ENCODE measurements at places on chromosomes 16 and 17.
A peak's percentile ranks its signal among the peaks of the same experiment; 100 is the strongest.

GRCh38 chr16:54171626-54172537 is 114.7 kb downstream of the IRX3 start:
- no peak for DNase-seq

GRCh38 chr17:49633250-49633649 is 44.6 kb downstream of the SPOP start:
- no peak for DNase-seq

- no peak for DNase-seq
Observed at GRCh38 chr17:66522591-66523272, 220.3 kb downstream of the PRKCA start.

GRCh38 chr16:88591577-88592021 is 21.4 kb downstream of the ZC3H18 start:
- no peak for DNase-seq

GRCh38 chr16:55302635-55303034 is 21.4 kb upstream of the IRX6 start:
- no peak for DNase-seq

- no peak for DNase-seq
Observed at GRCh38 chr17:38919316-38920078, 5.9 kb upstream of the LASP1NB start.

DNA sequence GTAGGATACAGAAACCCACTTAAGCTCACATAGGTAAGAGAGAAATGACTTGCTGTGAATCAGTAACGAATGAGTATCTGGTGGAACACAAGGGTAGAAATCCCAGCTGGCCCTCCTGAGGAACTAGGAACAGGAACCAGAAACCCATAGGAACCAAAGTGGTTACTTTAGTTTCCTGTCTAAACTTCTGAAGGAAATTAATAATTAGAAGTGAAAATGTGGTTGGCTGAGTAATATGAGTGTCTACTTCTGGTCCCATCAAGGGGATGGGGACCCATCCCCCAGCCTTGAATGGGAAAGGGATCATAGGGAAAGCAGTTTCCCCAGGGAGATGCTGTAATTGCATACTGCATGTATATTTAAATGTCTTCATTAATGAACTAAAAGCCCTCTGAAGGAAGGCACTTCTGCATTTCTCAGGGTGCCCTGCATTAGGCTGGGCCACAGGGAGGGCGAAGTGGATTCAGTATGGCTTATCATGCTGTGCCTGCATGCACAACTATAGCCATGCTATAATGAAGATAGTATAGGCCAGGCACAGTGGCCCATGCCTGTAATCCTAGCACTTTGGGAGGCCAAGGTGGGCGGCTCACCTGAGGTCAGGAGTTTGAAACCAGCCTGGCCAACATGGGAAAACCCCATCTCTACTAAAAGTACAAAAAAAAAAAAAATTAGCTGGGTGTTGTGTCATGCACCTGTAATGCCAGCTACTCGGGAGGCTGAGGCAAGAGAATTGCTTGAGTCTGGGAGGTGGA is 45.6 kb downstream of the CYB5B start:
- DNase-seq, result no peak

GRCh38 chr16:715477-716199 is 720 bp downstream of the METRN start:
- peak; percentile 15 for DNase-seq

DNA sequence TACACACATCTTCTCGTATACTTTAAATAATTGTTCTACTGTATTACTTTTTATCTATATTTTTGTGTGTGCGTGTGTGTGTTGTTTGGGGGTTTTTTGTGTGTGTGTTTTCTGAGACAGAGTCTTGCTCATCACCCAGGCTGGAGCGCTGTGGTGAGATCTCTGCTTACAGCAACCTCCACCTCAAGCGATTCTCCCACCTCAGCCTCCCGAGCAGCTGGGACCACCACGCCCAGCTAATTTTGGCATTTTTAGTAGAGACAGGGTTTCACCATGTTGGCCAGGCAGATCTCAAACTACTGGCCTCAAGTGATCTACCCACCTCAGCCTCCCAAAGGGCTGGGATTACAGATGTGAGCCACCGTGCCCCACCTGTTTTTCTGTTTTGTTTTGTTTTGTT is 1.5 kb upstream of the CMTM4 start:
- no peak for DNase-seq

- no peak for DNase-seq
Observed at GRCh38 chr17:69711541-69711940, 297.0 kb downstream of the MAP2K6 start.

DNA sequence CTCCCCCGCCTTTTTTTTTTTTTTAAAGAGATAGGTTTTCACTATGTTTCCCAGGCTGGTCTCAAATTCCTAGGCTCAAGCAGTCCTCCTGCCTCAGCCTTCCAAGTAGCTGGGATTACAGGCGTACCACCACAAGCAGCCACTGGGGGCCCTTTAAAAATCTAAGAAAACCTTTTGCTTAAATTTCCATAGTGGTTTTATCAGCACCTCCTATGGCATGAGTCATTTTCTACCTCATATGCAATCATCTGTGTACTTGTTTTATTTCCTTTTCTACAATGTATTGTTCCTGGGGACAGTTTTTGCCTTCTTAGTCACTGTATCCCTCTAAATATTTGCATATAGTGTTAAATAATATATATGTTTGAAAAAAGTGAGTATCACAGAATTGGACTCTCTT is 29.2 kb downstream of the GNA13 start:
- DNase-seq, result no peak

DNA sequence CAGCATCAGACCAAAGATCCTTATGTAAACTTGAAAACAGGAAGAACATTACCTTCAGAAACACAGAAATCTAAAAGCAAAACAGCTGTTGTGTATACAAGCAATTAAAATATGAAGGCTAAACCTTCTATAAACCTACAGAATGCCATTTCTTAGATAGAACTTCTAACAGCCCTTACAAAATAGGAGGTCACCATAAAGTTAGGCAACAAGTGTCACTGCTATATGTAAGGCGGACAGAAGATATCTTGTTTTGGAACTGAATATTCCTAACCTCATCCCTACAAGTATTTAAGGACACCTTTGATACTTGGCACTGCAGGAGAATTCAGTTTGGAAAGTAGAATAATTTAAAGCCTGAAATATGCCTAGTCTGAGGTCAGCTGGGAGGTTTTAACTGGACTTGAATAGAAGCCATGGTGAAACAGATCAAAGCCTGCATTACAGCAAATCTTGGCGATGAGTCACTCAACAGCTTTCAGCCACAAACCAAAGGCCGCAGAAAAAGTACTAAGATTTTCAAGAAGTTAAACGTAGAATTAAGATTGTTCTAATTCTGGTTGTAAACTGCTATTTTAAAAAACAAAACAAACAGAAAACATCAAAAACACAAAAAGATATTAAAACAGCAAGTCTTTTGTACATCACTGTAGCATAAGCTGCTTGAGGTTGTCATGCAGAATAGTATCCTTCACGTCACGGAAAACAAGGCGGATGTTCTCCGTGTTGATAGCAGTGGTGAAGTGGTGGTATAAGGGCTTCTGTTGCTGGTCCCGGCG is 42.7 kb downstream of the GNA13 start:
- DNase-seq, result no peak

DNA sequence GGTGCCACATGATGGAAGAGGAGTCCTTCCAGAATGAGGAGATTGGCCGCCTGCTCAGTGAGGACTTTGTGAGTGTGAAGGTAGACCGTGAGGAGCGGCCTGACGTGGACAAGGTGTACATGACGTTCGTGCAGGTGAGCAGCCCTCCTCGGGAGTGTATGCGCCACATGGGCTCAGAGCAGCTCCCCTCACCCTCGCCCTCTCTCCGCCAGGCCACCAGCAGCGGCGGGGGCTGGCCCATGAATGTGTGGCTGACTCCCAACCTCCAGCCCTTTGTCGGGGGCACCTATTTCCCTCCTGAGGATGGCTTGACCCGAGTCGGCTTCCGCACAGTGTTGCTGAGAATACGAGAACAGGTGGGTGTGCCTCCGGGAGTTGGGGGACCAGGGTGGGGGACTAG is 1.9 kb downstream of the SPATA20 start:
- no peak for DNase-seq

DNA sequence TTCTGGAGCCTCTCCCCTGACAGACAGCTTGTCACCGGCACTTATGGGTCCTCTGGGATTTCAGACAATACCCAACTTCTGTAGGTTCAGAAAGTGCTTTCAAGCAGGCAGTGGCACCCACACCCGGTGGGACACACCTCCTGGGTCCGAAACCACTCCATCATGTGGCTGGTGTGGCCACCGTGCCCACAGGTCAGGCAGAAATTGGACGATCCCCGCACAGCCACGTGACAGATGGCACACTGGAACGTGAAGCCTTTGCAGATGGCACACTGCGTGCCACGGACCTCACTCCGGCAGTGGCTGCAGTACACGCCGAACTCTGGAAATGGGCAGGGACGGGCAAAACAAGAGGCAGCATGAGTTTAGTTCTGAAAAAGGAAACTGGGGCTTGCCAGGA is 99.5 kb upstream of the FA2H start:
- DNase-seq, result peak; percentile 18

GRCh38 chr17:17305281-17305801 is 2.2 kb downstream of the NT5M start:
- DNase-seq, result peak; percentile 49

GRCh38 chr17:76485569-76485968 is 15.7 kb downstream of the RHBDF2 start:
- no peak for DNase-seq

DNA sequence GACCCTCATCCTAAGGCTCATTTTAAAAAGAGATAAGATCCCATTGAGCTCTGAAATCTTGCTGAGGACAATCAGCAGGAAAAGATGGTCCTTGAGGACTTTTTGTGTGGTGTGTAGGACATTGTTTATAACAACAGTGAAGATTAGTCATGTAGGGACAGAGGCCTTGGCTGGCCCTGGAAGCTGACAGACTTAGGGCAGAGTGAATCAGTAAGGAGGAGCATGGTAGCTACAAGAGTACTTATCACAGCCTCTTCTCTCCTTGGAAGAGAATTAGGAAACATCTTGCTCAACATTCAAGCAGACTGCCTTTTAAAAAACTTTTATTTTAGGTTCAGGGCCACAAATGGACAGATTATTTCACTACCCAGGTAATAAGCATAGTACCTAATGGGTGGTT is 665.9 kb upstream of the SALL1 start:
- no peak for DNase-seq

- no peak for DNase-seq
Observed at GRCh38 chr16:68005211-68005610, 5.9 kb upstream of the DPEP2 start.

GRCh38 chr17:56796536-56796935 is 37.2 kb downstream of the C17orf67 start:
- no peak for DNase-seq

- DNase-seq, result peak; percentile 77
Observed at GRCh38 chr16:35492225-35492624, 2032.8 kb downstream of the TP53TG3F start.

DNA sequence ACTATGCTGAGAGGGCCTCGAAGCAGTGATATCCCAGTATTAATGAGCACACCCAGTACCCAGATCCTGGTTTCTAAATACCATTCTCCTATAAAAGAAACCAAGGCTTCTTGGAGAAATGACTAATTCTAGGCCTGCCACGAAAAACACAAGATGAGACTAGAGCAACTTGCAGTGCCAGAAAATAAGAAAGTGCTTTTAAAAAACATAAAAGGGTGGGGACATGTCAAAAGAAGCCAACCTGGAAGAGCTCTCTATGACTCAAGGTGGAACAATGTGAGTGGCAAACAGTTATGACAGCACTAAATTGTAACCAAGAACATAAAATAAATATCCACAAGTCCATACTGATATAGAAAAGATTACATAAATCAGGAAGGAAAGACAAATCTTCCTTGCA is 153.2 kb upstream of the KCNJ18 start:
- DNase-seq, result no peak

GRCh38 chr17:33688771-33689170 is 395.7 kb upstream of the ASIC2 start:
- no peak for DNase-seq

- no peak for DNase-seq
Observed at GRCh38 chr17:67518876-67519275, 141.8 kb downstream of the PITPNC1 start.

DNA sequence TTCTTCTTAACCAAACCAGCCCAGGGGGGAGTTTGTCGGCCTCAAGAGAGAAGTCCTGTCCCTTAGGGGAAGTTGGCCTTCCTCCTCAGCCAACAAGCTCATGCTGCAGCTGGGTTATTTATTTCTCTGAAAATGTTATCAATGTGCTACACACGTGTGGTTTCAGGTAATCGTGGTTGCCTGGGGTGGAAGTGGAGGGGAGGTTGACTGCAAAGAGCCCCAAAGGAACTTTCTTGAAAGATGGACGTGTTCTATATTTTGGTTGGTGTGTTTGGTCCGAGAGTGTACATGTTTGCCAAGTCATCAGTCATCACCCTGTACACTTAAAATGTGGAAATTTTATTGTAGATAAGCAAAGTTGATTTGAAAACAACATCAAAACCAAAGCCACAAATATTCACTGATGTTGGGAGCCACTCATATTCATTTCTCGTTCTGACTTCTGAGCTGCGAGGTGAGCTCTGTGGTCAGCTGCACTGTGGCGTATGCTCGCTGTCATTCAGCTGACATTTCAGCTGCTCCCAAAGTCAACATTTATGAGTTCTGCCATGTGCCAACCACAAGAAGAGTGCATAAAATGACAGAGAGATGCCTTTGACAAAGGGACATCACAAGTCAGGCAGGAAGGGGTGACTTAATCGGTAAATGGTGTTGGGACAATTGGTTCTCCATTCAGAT is 26.5 kb upstream of the ADGRG1 start:
- no peak for DNase-seq
